NCI-H2081 treated with DMSO at 0.1 percent for 48 hours (cell line): ENCODE measurements at places on chromosomes 16 and 17.

GRCh38 chr17:56771563-56771962 lies 62.2 kb downstream of the C17orf67 start:
- no peak for DNase-seq

GRCh38 chr17:33777674-33778073 lies 477.4 kb upstream of the CCL2 start:
- no peak for DNase-seq

- no peak for DNase-seq
These were observed 416.0 kb downstream of the MAF start for GRCh38 chr16:79184464-79185030.

DNA sequence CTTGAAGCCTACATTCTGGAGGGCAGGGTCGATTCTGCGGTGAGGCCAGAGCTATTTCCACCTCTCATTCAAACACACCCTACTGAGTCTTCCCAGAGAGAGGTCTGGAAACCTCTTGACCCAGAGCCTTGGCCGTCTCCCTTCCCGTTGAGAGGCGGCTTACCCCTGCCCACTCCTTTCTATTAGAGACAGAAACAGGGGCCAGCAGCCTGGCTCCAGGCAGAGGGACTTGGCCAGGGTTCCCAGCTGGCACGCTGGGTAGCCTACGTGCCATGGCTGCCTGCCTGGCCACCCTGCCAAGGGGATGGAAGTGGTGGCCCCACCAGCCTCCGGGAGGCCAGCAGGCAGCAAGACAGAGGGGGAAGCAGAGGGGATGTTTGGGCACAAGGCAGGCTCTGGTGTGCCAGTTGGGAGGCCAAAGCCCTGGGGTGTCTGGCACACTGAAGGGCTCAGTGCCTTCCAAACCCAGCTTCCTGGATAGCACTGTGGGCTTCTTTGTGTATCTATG lies 6.0 kb downstream of the STAC2 start:
- no peak for DNase-seq
